ENCODE measurements at places on chromosomes 11 and 22. TPM values are rescaled to one million over a fixed set of nuclear protein-coding genes. Genes with fewer than 3 reads are reported as not detected.

CRYBB2 gene
- total RNA-seq: not detected

SELENOM gene
- total RNA-seq: 31.0 TPM

IGLL1 gene
- total RNA-seq: not detected

MS4A15 gene
- total RNA-seq: not detected

OR52I1 gene
- not detected for total RNA-seq

KDM4E gene
- not detected for total RNA-seq

UPB1 gene
- not detected for total RNA-seq

OR6X1 gene
- total RNA-seq: not detected

TCN2 gene
- total RNA-seq: 4.4 TPM

FOLH1 gene
- 0.63 TPM for total RNA-seq

RAPSN gene
- total RNA-seq: not detected

TRPC6 gene
- 0.63 TPM for total RNA-seq

APOL5 gene
- not detected for total RNA-seq

NDUFV1 gene
- total RNA-seq: 254 TPM

KIRREL3 gene
- total RNA-seq: not detected

SLC1A2 gene
- not detected for total RNA-seq

BRSK2 gene
- 0.28 TPM for total RNA-seq

TREH gene
- total RNA-seq: not detected

TOMT gene
- not detected for total RNA-seq

EHF gene
- 160 TPM for total RNA-seq

EIF1AD gene
- total RNA-seq: 33.0 TPM

SAA4 gene
- total RNA-seq: 0.42 TPM

PRG3 gene
- not detected for total RNA-seq

OR10S1 gene
- total RNA-seq: not detected

PARVA gene
- total RNA-seq: 12.1 TPM

TCN1 gene
- total RNA-seq: 20.5 TPM
